Dermis blood vessel endothelial cell (primary cell): ENCODE measurements at places on chromosomes 6 and 20. TPM values are rescaled to one million over a fixed set of nuclear protein-coding genes. Genes with fewer than 3 reads are reported as not detected.

DNA sequence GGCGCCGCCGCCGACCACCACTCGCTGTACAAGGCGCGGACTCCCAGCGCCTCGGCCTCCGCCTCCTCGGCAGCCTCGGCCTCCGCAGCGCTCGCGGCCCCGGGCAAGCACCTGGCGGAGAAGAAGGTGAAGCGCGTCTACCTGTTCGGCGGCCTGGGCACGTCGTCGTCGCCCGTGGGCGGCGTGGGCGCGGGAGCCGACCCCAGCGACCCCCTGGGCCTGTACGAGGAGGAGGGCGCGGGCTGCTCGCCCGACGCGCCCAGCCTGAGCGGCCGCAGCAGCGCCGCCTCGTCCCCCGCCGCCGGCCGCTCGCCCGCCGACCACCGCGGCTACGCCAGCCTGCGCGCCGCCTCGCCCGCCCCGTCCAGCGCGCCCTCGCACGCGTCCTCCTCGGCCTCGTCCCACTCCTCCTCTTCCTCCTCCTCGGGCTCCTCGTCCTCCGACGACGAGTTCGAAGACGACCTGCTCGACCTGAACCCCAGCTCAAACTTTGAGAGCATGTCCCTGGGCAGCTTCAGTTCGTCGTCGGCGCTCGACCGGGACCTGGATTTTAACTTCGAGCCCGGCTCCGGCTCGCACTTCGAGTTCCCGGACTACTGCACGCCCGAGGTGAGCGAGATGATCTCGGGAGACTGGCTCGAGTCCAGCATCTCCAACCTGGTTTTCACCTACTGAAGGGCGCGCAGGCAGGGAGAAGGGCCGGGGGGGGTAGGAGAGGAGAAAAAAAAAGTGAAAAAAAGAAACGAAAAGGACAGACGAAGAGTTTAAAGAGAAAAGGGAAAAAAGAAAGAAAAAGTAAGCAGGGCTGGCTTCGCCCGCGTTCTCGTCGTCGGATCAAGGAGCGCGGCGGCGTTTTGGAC, 2.0 kb downstream of the SOX4 start:
- peak; percentile 33 for DNase-seq

DNA sequence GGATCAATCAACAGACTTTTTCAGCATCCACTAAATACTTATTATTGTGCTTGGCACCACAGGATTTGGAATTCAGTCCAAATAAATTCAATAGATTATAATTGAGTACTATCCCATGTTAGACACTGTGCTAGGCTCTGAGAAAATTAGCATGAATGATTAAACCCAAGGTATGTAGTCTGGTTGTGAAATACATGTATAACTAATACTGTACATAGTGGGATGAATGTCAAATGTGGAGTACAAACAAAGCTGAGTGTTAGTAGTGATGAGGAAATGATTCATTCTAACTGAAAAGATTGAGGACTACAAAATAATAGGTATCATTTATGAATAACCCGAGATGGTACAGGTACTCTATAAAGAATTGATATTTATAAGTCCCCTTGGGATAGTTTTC, 111.9 kb upstream of the FLRT3 start:
- DNase-seq: peak; percentile 9

- no peak for DNase-seq
Observed at GRCh38 chr20:3116341-3116740, 31.8 kb upstream of the AVP start.

- no peak for DNase-seq
Observed at GRCh38 chr20:3226864-3227263, 12.1 kb downstream of the SLC4A11 start.

DNA sequence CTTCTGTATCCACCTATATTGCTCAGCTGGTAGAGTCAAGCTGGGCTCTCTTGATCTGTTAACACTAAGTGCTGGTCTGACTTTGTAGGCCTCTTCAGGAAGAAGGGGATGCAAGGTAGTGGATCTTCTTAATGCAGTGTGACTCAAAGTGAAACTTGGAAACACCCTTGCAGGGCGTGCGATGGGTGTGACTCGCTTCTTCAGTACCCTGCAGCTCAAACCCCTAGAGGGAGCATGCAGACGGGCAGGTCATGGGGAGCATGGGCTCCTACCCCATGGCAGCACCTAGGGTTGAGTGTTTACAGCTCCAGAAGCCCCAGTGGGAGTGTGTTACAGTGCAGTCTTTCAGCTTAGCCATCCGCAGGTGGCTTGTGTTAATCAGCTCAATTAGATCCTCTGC, 757 bp upstream of the SAMD3 start:
- no peak for DNase-seq

DNA sequence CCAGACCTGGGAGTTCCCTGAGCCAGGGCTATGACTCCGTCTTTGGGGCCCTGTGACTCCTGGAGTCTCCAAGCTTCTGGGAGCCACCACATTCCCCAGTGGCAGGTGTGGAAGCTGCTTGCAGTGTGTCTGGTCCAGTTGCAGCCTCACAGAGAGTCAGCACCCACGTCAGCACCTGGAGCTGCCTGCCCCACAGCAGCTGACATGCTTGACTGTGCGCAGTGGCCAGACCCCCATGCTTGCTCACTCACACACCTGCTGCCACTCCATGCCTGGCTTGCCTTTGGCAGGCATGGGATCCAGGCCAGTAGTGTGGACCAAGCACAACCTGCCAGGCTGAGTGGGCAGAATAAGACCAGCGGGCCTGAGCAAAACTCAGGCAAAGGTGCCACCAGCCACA, 31.0 kb upstream of the ASIP start:
- no peak for DNase-seq

DNA sequence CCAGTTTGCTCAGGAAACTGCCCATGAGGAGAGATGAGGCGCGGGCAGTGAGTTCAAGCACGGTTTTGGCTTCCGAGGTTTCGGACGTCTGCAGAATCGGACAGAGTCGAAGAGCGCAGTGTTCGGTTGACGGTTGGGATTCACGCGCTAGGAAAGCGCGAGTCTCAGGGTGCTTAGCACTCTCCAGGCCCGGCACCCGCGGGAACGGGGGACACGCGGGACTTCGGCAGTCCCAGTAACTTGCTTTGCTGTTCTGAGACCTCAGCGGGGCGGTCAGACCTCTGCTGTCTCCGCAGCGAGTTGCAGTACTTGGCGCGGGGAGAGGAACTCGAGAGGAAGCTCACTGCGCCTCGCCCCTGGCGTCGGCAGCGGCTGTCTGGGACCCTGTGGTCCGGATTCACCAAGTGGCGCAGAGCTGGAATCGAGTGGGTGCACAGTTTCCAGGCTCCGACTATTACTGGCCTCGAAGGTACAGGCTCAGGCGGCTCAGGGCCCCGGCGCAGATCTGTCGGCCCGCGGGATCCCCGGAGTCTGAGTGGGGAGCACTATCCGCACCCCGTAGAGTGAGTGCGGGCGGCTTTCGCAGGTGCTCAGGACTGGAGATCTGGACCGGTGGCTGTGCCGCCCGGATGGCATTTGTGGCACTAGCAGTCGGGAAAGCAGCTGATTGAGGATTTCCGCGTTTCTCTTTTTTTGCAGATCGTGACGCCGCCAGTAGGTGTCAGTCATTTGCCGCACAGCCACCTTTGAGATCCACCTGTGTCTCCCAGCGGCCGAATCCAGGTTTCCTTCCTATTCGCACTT, at the start of gene POM121L2:
Gene POM121L2, minus strand, starts transcription at position 128 of the 804 bp plus-strand sequence. Its CDS starts 103 bp downstream, at position 25.
- peak; percentile 71 for DNase-seq

DNA sequence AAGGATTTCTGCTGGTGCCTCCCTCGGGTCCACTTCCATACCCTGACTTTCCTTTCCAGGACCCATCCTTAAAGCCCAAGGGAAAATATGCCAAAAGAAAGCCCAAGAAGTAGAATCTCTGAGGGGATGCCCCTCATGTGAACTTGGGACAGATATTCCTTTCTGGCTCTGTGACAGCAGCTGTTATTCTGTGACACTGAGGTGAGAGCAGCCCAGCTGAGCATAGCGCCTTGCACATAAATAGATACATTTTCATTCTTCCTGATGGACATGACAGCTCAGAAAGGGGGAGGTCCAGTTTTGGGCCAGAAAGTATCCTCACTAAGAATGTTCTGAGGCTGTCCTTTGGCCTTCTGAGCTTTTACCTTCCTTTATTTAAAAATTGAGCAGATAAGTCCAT, 353.2 kb downstream of the SAMD5 start:
- DNase-seq: no peak

DNA sequence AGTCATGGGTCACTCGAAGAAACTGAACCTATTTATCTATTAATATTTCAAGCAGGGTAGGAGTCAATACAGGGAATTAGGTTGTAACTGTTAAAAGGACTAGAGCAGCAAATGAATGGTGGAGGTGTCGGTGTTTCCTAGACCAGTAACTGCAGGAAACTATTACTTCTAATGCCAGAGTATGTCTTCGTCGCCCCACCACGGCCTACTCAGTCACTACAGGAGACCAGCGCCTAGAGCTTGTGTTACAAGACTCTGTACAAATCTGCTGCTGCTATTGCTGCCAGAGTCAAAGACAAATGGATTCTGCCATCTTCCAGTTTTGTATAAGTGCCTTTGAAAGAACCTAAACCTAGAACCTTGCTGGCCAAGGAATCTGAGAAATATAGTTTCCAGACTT, 343.9 kb downstream of the SOX4 start:
- peak; percentile 44 for DNase-seq

DNA sequence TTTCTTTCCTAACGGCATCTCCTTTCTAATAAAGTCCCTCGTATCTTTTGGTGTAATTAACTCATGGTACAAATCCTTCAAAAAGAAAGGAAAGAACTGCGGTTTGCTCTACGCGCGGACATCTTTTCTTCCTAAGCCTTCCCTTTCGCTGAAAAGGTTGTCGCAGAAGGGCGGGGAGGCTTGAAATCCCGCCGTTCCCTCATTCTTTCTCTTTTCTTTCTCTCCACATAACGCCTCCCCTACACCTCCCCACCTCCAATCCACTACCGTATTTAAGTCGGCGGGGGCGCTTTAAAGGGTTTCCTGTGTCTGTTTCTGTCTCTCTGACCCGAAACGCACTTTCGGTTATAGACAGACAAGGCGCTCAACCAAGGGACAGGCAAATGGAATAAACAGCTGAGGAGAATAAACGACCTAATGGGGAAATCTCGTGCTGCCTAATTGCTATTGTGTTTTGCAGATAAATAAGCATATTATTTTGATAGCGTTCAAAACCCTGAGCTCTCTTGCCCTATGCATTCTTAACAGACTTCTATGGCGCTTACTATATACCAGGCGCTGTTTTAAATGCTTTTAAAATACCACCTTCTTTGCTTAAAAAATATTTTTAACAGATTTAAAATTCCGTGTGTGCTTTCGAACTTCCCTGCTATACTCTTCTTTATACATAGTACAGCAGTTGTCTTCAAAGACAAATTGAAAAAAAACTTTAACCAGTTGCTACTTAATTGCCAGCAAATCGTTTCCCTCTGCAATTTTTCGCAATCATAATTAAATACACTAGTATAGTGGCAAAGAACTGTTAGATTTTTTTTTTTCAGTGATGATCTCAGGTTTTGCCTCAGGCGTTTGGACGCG, 2.5 kb upstream of the HEY2 start:
- peak; percentile 50 for DNase-seq

DNA sequence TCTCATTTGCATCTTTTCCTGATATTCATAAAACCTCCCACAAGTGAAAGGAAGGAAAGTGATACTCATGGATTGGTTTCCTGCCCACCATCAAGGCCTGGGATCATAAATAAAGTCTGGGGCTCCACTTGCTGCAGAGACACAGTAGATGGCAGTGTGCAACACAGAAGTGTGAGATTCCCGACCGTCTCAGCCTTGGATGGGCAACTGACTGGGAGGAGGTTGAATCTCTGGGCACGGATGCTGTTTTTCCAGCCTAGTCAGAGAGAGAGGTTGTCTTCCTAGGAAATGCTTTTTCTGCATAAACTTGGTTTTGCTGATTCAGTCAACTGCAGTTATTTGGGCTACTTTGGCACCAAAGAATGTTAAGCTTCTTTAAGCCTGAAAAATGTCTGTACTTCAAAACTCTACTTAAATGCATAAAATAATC, 9.9 kb upstream of the RFPL4B start:
- peak; percentile 91 for DNase-seq

DNA sequence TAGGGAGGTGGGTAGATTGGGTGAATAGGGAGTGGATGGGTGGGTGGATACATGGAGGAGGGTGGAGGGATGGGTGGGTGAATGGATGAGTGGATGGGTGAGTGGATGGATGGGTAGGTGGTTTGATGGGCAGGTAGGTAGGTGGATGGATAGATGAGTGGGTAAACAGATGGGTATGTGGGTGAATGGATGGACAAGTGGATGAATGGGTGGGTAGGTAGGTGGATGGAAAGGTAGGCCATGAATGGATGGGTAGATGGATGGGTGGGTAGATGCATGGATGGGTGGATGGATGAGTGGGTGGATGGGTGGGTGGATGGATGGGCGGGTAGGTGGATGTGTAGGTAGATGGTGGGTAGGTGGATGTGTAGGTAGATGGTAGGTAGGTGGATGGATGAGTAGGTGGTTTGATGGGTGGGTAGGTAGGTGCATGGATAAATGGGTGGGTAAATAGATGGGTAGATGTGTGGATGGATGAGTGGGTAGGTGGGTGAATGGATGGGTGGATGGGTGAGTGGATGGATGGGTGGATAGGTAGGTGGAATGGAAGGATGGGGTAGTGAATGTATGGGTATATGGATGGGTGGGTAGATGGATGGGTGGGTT, 51.4 kb downstream of the NPEPL1 start:
- DNase-seq: no peak

- peak; percentile 1 for DNase-seq
Observed at GRCh38 chr20:22490287-22491193, 93.8 kb downstream of the FOXA2 start.

DNA sequence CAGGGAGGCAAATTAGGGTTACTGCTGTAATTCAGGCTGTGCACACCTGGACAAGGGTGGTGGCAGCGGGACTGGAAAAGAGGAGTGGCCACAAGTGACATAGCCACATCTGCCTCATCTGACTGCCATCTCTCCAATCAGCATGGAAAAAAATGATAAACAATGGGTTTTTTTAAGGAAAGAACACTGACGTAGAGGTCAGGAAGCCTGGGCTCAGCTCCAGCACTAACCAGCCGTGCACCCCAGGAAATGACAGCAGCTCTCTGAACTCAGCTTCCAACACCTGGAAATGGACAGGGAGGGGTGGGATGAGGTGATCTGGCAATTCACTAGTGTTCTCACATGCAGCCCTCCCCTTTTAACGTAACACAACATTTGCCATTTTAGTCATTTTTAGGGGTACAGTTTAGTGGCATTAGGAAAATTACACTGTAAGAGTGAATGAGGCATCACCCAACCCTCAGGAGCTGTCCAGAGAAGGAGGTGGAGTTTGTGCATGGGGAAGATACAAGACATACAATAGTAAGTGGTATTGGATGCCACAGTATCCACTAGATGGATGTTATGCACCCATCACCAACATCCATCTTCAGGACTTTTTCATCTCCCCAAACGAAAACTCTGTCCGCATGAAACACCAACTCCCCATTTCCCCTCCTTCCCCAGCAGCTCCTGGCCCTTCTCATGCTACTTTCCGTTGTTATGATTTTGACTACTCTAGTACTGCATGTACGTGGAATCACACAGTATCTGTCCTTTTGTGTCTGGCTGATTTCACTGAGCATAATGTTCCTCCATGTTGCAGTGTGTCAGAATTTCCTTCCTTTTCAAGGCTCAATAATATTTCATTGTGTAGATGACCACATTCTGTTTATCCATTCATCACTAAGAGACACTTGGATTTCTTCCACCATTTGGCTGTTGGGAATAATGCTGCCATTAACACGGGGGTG, 215.5 kb upstream of the ECI2 start:
- DNase-seq: peak; percentile 98

- peak; percentile 15 for DNase-seq
Observed at GRCh38 chr6:144845186-144845585, 560.1 kb downstream of the UTRN start.

EEF1A2 gene
- total RNA-seq: 5.0 and 5.3 TPM in 2 replicates

KIF25 gene
- not detected in 2 replicates for total RNA-seq
